ENCODE measurements at places on chromosomes 7 and 10.

GRCh38 chr10:88232029-88232895, 350.9 kb downstream of the RNLS start:
- peak; percentile 86 for DNase-seq

DNA sequence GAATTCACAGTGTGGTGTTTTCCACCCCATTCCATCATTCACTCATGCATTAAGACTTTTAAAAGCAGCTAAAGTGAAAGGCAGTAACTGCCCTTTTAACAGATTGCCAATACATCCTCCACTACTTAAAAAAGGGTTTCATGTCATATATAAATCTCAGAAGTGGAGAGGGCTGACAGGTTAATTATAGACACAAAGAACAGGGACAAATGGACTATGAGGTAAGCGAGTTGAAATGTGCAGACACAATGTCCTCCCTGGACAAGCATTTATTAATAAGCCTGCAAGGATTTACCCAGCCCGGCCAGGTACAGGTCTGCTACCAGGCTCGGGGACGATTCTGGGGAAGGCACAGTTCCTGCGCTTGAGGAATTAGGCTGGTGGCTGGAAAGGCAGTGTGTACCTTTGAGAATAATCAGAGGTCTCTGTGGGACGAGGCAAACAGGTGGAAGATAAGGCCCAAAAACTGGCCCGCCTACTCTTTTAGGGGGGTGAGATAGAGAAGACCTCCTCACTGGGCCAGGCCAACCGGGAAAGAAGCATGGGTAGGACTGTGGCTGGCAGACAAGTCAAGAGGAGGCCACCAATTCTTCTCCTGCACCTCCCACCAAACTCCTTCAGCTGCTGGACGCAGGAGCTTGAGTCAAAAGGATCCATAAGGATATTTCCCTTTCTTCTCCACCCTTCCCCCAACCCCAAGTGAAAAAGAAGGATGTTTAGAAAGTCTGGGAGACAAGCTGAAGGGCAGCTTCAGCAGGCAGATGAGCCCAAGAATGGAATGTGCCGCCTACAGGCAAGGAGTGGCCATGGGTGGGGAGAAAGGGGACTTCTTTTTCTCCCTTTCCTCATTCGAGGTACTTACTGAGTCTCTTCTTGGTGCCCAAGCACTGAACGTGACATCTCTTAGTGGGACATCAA, 1.5 kb downstream of the PDLIM1 start:
- no peak for DNase-seq

- peak; percentile 57 for DNase-seq
Observed at GRCh38 chr10:13922586-13922985, 335.8 kb downstream of the PRPF18 start.

- peak; percentile 98 for DNase-seq
Observed at GRCh38 chr7:151426441-151426903, 13.5 kb downstream of the CRYGN start.

- DNase-seq = no peak
Observed at GRCh38 chr7:73613954-73614735, 10.2 kb downstream of the MLXIPL start.

DNA sequence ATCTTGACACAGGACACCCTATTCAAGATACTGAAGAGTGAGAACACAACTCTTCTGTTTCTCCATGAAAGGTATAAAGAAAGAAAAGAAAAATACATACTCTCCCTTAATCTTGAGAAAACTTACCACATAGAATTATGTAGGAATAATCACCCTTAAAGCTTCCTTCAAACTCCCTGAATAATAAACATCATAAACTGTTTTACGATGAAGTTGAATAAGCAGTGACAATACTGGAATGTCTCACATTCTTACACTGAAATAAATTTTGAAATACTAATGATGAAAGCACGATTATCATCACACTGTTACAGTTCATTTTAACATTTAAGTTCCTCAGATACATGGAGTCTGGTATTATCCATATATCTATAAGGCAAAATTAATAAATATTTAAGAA, 306.2 kb downstream of the IPMK start:
- DNase-seq = no peak

GRCh38 chr7:156504687-156505545, 135.7 kb upstream of the RNF32 start:
- no peak for DNase-seq

GRCh38 chr10:72511459-72511858, 114.4 kb downstream of the MICU1 start:
- DNase-seq = no peak

DNA sequence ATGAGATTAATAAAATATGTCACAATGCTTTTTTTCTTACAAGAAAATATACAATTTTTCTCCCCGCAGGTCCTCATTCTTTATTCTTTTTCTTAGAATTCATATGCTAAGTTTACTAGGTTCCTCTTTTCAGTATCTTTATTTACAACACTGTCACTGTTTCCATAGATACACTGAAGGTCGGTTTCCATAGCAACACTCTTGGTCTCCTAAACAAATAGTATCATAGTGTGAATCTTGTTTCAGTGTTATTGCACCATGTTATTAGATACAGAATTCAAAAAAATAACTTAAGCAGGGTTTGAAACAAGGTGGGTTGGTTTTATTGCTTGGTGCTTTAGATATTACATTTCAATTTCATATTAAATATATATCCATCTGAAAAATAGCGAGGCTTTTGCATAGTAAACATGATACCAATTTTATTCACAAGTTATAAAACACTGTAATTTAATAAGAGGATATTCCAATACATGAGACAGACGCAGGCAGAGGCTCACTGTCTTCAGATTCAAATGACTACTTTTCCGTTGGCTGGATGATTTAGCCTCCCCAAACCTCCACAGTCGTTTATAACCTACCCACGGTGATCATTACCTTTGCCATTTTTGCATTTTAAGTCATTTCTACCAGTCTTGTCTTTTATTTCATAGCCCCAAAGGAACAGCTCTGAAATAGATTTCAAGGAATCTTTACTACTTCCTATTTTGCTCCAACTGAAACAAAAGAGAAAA, 88.9 kb upstream of the KLF6 start:
- peak; percentile 75 for DNase-seq

DNA sequence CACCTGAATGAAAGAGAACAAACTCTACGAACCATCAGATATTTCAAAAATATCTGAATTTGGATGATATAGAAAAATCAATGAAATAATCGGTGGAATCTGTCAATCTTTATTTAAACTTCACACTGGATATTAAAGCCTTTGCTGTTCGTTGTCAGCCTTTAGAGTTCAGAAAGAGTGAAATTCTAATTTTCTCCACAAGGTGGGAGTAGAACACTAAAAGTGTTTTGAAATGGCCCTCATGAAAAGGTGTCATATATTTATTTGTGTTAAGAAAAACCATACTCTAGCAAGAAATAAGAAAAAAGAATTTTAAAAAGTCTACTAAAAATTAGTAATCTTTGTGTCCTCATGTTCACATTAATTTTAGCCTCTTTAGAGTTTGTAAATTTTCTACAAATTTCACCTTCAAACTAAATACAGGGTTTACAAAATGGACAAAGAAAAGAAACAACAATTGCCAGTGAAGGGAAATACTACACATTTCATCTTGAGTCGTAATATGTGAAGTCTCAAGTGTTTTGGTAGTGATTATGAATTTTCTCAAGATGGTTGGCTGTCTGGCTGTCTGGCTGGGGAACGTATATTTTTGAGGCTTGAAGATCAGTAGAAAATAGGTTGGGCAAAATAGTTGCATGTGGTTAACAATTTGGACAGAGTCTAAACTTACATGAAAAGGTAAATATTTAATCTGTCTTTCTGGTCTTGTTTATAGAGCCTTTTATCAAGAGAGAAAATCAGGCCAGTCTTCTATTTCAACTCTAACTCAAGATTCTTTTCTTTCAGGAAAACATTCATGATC, 43.7 kb downstream of the DNAJB9 start:
- peak; percentile 49 for DNase-seq

DNA sequence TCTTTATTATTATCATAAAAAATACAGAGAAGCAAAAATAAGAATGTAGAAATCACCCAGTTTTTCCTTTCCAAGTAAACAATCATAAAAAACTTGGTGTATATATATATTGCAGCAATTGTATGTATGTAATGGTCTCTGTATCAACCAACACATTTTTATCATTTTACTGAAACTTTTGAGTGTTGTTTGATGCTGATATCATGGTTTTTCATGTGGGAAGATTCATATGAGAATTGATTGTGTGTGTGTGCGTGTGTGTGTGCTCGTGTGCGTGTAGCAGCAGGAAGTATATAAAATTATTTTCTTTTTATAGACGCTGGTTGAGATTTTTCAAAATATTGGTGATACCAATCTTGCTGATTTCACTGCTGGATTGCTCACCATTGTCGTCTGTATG, 22.3 kb downstream of the SLC26A4 start:
- no peak for DNase-seq
